ENCODE measurements at places on chromosomes 7 and 10. TPM values are rescaled to one million over a fixed set of nuclear protein-coding genes. Genes with fewer than 3 reads are reported as not detected.

SLC35G1 gene
- 5.3 TPM for total RNA-seq

SYT15 gene
- under 0.01 TPM for total RNA-seq

- no peak for DNase-seq
These were observed 82.3 kb downstream of the PRKAG2 start for GRCh38 chr7:151794508-151795167.

DNA sequence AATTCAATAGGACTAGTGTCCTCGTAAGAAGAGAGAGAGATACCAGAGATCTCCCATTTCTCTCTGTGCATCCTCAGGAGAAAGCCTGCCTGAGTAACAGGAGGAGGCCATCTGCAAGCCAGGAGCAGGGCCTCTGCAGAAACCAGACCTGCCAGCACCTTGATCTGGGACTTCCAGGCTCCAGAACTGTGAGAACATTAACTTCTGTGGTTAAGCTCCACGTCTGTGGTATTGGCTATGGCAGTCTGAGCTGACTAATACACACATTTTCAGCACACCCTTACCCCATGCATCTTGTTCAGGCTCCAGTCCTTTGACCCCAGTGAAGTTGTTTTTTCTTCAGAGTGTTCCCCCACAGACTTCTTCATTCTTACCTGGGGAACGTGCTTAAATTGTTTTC, 3.1 kb upstream of the CRTAC1 start:
- peak; percentile 29 for DNase-seq

DNA sequence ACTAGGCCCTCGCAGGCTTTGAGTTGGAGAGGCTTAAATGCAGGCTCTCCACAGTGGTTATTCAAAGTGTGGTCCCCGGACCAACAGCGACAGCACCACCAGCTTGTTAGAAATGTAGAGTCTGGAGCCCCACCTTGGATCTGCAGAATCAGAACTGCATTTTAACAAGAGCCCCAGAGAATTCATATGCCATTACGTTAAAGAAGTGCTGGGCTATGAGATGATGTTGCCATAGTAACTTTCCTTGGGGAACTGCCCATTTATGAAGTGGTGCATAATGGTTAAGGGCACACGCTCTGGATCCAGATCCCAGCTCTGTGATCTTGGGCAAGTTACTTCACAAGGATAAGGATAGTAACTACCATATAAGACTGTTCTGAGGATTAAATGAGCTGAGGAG, 48.9 kb downstream of the ZCCHC24 start:
- DNase-seq: no peak

CRHR2 gene
- total RNA-seq: not detected

PRSS2 gene
- total RNA-seq: not detected

- no peak for DNase-seq
These were observed 546.9 kb downstream of the KCNMA1 start for GRCh38 chr10:77090381-77091356.

DNA sequence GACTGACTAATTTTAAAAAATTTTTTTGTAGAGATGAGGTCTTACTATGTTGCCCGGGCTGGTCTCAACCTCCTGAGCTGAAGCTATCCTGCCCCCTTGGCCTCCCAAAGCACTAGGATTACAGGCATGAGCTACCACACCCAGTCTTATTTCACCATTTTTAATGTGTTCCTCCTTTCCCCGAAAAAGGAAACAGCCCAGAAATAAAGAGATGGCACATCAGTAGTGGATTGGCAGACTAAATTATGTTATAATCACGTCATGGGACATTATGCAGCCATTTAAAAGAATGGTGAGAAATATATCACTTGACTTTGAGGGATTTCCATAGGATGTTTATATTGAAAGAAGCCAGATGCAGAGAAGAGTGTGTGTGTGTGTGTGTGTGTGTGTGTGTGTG, 40.5 kb downstream of the CAPZA2 start:
- no peak for DNase-seq

DNA sequence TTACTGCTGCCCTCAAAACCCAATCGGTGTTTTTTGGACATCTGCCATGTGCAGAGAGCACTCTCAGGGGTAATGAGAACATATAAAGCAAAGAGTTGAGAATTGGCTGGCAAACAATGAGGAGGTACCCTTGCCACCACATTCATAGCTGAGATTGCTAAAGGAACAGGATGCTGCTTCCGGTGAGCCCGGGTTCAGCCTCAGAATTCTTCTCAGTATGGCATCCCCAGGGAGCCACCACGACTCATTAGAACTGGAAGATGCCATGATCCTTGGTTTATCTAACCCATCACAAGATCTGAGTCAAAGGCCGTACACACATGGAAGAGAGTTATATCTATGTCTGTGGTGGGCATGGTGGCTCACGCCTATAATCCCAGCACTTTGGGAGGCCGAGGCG, 174.4 kb downstream of the ARID5B start:
- no peak for DNase-seq

DNA sequence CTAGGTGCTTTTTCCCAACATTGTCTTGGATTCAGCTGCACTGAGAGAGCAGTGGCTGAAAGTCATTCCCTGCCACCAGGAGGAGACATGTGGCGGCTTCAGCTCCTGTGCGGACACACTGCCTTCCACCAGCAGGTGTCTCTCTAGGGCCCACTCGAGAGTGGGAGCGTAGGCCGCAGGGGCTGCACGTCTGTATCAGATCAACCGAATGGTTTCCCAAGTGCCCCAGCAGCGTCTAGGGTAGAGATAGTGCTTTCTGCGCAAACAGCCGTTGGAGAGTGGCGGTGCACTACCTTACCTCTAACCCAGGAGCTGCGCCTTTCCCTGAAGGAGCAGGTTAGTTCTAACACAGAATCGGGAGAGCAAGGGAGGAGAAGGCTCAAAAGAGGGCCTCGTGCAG, 31.7 kb downstream of the PAPOLB start:
- DNase-seq: no peak

COBL gene
- not detected for total RNA-seq

- no peak for DNase-seq
These were observed 49.8 kb upstream of the PDSS1 start for GRCh38 chr10:26647602-26648244.

ELMO1 gene
- total RNA-seq: 4.7 TPM

GRCh38 chr10:23481363-23481961, 42.6 kb downstream of the OTUD1 start:
- no peak for DNase-seq

- no peak for DNase-seq
These were observed 287.6 kb downstream of the LRMDA start for GRCh38 chr10:75718991-75719390.

DNA sequence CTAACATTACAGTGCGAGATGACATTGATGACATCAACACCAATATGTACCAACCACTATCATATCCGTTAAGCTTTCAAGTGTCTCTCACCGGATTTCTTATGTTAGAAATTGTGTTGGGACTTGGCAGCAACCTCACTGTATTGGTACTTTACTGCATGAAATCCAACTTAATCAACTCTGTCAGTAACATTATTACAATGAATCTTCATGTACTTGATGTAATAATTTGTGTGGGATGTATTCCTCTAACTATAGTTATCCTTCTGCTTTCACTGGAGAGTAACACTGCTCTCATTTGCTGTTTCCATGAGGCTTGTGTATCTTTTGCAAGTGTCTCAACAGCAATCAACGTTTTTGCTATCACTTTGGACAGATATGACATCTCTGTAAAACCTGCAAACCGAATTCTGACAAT, 4.3 kb downstream of the GPR22 start:
- DNase-seq: no peak

EBF3 gene
- total RNA-seq: under 0.01 TPM

DNA sequence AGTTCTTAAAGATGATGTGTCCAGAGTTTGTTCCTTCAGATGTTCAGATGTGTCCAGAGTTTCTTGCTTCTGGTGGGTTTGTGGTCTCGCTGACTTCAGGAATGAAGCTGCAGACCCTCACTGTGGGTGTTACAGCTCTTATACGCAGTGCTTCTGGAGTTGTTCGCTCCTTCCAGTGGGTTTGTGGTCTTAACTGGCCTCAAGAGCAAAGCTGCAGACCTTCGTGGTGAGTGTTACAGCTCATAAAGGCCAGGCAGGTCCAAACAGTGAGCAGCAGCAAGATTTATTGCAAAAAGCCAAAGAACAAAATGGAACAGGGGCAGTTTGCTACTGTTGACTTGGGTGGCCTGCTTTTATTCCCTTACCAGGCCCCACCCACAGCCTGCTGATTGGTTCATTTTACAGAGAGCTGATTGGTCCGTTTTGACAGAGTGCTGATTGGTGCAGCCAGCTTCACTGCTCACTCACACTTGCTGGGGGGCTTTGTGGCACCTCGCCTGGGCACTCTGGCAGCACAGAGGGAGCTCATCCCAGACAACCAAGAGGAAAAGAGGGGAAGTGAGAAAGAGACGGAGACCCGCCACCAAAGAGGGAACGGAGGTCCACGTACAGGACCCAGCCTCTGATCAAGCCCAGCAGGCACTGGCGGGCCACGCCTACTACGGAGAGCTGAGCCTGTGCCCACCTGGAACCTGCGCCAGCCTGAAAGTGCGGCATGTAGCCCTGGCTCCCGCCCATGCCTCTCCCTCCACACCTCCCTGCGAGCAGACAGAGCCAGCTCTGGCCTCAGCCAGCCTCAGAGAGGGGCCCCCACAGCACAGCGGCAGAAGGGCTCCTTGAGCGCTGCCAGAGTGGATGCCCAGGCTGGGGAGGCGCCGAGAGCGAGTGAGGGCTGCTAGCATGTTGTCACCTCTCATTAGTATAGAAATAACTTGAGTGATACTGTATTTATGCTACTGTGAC, 55.8 kb upstream of the SEMA3C start:
- no peak for DNase-seq

DNA sequence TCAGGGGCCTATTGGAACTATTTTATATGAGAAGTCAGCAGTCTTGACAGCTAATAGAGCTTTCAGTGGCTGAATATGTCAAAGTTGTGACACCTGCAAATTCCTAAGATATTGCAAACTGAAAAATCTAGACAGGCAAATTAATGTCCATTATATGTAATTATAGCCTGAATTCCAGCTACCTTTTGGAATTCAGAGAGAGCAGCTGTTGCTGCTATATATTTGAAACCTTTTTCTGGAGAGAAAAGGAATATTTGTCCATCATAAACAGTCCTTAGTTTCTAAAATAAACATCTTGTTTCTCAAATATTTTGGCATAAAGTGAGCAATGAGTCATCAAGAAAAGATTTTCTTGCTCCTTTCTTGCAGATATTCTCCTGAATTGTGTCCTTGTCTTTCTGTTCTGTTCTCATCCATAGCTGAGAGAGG, 408.9 kb upstream of the SEMA3D start:
- DNase-seq: peak; percentile 2

VSTM4 gene
- not detected for total RNA-seq

CLCN1 gene
- total RNA-seq: not detected

GRCh38 chr7:17822547-17823173, 117.6 kb downstream of the SNX13 start:
- DNase-seq: no peak
